ENCODE measurements at places on chromosomes 7 and 10.

DNA sequence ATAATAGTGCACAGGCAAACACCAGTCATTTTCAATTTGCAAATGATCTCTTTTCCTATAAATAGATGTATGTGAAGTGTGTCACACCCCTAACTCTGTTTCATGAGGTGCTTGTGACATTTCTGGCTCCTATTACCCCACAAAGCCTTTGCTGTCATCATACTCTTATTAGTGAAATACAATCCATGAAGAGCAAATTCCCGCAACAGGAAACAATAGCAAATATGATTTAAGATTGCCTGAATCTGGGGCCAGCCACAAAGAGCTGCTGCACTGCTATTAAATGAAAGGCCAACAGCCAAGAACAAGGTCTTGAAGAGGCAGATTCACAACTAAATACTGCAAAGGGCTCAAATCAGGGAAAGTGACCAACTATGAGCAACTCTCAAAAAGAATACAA lies 96.3 kb upstream of the CAV2 start:
- DNase-seq = no peak

DNA sequence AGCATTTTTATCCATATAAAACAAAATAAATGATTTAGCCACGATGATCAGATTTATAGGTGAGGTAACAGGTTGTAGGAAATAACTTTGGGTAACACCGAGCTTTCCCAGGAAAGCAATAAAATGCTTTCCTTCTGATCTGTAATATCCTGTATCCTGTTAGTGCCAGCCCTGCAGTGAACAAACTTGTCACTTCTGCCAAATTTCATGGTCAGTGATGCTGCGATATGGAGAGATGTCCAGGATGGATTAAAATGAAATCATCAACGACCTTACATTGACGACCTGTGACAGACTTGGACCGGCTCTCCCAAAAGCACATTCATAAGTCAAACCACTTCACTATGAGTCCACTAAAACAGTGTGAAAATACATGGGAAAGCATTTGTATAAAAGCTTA lies 608.0 kb upstream of the NRP1 start:
- DNase-seq = no peak

- no peak for DNase-seq
Measured at GRCh38 chr7:51255536-51256208, 60.9 kb downstream of the COBL start.

DNA sequence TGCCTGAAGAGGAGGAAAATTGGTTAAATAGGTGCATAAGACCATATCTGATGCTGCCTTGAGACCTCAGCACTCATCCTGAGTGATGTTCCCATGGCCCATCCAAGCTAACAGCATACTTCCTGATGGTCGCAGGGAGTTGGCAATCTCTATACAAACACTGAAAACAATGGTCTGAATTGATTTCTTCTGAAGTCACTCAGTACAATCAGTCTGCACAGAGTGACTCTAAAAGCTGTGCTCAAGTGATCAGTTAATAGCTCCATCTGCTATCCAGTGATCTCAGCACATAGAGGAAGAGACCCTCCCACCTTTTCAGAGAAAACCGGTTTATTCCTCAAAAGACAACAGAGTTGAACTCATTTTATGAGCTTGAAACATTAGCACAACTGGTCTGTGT lies 3.9 kb downstream of the PPP1R17 start:
- DNase-seq = no peak

GRCh38 chr10:49620286-49620810 lies 6.5 kb downstream of the CHAT start:
- no peak for DNase-seq

DNA sequence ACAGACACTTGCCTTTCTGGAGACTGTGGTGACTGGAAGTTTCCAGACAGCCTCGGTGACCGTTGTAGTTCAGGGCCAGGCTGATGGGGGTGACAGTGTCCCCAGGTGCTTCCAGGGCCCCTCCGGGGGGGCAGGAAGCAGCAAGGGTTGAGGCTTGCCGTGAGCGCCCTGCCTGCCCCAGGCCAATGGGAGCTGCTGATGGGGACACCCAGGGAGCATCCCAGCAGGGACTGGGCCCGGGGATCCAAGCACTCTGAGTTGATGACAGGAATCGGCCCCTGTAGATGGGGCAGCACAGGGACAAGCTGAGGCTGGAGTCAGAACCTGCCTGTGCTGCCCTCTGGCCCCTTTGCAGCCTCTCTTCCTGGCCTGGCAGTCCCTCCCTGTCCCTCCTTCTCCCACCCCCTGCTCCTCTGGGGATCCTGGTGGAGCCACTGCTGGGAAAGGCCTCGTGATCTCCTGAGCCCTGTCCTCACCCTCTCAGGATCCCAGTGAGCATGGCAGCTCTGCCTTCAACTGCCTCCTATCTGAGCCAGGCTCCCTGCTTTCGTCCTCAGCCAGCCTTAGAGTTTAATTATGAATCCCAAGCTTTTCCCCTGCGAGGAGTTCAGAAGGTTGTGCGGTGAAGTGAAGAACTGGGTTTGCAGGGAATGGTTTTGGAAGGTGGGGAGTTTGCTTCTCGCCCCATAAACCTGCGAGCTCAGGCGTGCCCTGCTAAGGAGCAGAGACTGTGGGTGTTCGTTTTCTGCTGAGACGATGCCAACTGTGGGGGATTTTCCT lies 84.7 kb downstream of the ADCY1 start:
- DNase-seq = no peak

- DNase-seq = peak; percentile 57
Measured at GRCh38 chr7:101717628-101718357, 88.7 kb upstream of the MYL10 start.

DNA sequence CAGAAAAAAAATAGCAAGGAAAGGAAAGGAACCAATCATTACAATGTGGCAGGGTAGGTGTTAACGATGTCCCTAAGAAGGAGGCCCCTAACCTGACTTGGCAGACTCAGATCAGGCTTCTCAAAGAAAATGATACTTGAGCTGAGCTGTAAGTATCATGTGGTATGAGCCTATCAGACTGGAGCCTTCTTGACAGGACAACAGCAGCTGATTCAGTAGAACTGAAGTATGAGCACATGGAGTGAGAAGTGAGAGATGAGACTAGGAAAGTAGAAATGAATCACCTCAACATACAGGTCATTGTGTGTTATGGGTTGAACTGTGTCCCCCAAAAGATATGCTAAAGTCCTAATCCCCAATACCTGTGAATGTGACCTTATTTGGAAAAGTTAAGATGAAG lies 66.3 kb downstream of the MTERF1 start:
- DNase-seq = no peak

- DNase-seq = no peak
Measured at GRCh38 chr7:65923316-65923715, 50.4 kb downstream of the VKORC1L1 start.

- DNase-seq = peak; percentile 73
Measured at GRCh38 chr10:26779176-26779860, 81.4 kb downstream of the ABI1 start.

GRCh38 chr7:150755473-150756099 lies 18.4 kb downstream of the GIMAP5 start:
- no peak for DNase-seq

GRCh38 chr10:127826154-127826725 lies 66.5 kb downstream of the CLRN3 start:
- DNase-seq = no peak

GRCh38 chr10:44935201-44935965 lies 24.2 kb upstream of the RASSF4 start:
- DNase-seq = peak; percentile 68

- no peak for DNase-seq
Measured at GRCh38 chr7:151317936-151318335, 23.7 kb upstream of the NUB1 start.

DNA sequence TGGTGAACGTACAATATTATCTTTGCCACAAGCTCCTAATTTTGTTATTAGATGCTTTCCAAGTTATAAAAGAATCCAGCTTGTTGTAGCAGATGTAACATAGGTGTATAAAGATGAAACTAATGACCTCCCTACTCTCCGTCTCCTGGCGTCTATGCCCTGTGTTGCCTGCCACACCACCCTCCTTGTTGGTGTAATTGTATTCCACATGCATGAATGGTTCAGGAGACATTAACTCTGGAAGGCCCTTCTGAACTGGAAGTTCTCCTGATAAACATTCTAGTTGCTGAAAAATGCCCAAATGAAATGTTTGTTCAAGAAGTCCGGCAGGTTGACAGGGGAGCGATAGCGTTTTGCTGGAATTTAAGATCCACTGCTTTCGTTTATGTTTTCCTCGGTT lies 53.9 kb upstream of the SEPHS1 start:
- DNase-seq = no peak

DNA sequence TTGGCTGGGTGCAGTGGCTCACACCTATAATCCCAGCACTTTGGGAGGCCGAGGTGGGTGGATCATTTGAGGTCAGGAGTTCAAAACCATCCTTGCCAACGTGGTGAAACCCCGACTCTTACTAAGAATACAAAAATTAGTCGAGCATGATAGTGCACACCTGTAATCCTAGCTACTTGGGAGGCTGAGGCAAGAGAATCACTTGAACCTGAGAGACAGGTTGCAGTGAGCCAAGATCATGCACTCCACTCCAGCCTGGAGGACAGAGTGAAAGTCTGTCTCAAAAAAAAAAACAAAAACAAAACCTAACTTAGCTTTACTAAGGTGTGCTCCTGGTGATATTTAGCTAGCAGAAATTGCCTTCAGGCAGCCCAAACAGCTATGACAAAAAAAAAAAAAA lies 24.3 kb upstream of the VDAC2 start:
- no peak for DNase-seq

- no peak for DNase-seq
Measured at GRCh38 chr7:17710312-17710711, 230.0 kb downstream of the SNX13 start.

DNA sequence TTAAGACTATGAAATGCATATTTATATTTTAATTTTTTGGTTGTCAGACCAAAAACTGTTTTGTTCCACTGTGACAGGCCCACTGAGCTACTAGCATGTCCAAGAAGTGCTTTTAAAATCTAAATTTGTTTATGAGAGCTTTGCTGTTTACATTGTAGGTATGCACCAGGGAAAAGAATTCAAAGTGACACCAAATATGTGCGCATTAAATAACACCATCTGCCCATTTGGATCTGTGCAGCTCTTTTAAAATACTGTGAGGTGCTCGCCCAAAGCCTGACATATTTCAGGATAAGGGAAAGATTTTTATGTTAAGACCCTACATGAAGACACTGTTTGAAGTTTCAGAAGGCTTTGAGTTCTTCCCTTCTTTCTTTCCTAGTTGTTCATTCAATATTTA lies 162.9 kb downstream of the ST7 start:
- no peak for DNase-seq

DNA sequence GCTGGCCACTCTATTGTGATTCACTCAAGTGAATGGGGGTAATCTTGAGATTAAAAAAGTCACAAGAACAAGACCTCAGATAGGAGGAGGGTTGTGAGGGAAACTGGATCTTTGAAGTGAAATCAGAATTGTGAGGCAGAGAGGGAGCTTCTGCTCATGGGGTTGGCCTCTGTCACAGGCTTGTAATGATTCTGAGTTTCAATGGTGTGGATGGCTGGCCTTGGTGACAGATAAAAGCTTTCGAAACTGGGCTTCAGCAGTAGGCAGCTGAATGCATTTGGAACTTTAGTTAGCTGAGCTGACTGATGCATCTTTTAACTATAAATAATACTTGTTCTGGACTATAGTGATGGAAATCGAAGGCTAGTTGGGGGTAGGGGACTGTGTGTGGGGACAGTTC lies 12.2 kb downstream of the TAS2R60 start:
- DNase-seq = no peak

- DNase-seq = no peak
Measured at GRCh38 chr7:30941582-30942323, 22.0 kb upstream of the GHRHR start.

DNA sequence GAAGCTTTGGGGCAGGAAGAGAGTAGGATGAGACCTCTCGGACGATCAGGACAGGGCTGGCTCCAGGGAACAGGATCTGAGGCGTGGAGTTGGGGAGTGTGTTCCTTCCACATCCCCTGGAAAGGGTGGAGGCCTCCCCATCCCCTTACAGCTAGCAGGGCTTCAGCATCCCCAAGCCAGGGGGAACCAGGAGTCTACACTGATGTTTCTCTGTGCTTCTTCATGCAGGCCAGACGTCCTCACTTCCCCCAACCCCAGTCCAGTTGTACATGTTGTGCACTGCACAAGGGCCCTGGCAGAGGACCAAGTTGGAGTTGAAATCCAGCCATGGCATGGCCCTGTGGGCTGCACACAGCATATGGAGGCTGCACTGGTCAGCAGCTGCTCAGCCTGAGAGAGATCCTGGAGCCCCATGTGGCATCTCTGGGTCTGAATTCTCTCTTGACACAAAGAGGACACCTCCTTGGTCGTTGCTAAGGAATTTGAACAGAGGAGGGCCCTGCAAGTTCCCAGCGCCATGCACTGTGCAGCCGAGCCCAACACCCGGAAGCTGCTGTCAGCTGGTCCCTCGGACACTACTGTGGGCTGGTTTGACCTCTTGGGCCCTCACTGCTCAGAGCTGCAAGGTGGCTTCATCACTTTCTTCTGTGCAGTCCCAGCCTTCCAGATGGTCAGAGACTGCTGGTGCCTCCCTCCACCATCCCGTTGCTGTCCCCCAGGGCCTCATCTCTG lies 181.1 kb downstream of the DNAJB6 start:
- no peak for DNase-seq

DNA sequence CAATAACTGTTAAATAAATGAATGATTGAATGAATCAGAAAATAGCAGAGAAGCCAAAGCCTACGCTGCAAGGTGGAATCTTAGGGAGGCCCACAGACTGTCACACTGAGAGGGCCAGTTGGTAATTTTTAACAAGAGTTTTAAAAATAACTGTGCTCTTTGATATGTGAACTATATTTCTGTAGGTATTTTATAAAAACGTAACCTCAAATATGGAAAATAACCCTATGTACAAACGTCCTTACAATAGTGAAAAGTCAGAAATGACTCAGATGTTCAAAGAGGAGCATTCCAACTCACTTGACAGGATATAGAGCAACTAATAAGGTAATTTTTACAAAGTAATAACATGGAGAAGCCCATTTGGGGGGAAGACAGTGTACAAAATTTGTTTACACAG lies 18.9 kb upstream of the TMEM273 start:
- no peak for DNase-seq

GRCh38 chr10:101207026-101207425 lies 22.2 kb downstream of the LBX1 start:
- DNase-seq = no peak

DNA sequence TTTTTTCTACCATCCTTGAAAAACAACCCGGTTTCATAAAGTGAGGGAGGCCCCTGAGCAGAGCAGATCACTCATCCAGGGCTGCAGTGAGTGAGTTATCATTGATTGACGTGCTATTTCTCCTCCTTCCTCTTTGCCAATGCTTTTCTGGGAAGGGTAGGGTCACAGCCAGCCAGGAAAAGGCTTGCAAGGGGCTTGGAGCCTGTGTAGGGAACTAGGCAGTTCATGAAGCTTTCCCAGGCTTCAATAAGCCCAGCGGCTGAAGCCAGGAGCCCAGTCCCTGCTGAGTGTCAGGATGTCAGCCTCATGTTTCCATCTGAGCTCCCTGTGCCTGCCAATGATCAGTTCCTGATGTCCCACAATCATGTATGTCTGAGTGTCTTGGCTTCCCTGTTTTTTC lies 584.7 kb downstream of the GALNT17 start:
- DNase-seq = no peak

All from foreskin keratinocyte (primary cell).